ENCODE measurements at places on chromosomes 4 and X.
A peak's percentile ranks its signal among the peaks of the same experiment; 100 is the strongest.

DNA sequence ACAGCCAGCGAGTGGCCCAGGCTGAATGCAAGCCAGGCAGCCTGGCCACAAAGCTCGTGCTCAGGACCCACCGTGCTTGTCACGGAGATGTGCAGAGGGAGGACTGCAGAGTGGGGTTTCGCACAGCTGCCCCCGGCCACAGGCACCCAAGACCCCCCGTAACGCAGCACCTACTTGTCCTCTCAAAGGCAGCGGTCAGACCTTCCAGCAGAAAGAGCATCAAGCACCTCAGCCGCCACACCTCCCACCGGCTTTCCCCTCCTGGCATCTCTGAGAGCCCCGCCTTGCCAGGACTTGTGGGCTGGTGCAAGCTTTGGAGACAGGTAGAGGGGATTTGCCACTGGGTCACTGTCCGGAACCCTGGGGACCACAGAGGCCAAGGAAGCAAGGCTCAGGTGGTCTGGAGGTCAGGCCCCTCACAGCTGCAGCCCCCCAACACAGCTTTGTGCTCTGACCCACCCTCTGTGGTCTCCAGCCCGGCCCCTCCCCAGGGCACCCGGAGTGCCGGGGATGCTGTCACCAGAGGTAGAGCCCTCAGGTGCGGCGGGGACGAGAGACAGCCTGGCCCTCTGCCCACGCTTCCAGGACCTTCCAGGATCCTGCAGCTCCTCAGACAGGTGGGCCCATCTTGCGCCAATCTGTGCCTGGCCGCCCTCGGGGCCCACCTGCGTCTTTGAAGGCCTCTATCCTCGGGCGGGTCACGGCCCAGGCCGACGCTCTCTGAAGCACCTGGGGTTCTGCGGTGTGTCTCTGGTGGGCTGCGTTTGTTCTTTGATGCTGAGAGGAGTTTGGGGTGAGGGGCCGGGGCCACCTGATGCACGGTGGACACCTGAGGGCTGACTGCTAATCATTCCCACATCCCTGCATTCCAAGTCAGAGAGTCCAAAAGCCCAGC lies 34.4 kb upstream of the HMX1 start:
- DNase-seq, result no peak

GRCh38 chr4:139801895-139802294 lies 136.3 kb downstream of the MGST2 start:
- no peak for DNase-seq

GRCh38 chr4:7195546-7196287 lies 3.4 kb downstream of the SORCS2 start:
- DNase-seq, result no peak

- peak; percentile 22 for DNase-seq
Measured at GRCh38 chrX:24245202-24245601, 68.7 kb downstream of the SUPT20HL2 start.

DNA sequence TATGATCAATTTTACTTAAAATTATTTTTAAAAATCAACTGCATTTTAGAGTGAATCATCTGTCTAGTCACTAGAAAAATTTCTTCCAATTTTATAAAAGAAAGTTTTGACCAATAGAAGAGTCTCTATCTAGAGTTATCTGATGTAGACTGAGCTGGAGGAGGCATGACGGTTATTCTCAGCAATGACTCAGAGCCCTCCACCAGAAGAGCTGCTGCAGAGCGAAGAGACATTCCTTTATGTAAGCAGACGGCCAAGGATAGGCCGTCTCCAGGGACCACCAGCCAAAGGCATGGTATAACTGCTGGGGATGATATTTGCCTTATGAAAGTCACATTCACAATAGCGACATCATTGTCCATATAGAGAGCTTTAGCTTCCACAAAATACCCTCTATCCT lies 23.0 kb downstream of the LDB2 start:
- no peak for DNase-seq

- DNase-seq, result no peak
Measured at GRCh38 chr4:138113819-138114400, 128.2 kb downstream of the SLC7A11 start.

DNA sequence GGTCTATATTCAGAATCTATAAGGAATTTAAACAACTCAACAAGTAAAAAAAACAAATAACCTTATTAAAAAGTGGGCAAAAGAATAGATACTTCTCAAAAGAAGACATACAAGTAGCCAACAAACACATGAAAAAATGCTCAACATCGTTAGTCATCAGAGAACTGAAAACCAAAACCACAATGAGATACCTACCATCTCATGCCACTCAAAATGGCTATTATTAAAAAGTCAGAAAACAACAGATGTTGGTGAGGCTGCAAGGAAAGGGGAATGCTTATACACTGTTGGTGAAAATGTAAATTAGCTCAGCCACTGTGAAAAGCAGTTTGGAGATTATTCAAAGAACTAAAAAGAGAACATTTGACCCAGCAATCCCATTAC lies 201.6 kb downstream of the QDPR start:
- no peak for DNase-seq

GRCh38 chr4:41218703-41219102 lies 4.4 kb upstream of the APBB2 start:
- no peak for DNase-seq

- no peak for DNase-seq
Measured at GRCh38 chrX:39638526-39638925, 459.2 kb downstream of the BCOR start.

DNA sequence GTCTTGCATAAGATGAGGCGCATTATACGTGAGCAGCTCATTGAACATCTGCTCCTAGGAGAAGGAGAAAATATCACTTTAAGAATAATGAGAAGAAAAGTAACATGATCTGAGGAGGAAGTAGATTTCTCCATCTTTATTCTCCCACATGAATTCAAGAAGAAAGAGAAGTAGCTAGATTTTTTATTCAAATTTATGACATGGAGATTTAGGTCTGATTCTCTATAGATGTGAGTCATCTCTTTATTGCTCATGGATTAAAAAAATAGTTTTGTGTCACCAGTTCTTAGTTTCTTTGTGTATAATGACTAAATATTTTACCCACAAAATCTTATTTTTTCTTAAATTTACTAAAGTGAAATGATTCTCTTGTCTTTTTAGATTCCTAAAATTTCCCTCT lies 40.4 kb downstream of the HPGDS start:
- DNase-seq, result no peak

GRCh38 chr4:119736559-119736958 lies 108.0 kb upstream of the PDE5A start:
- DNase-seq, result no peak

DNA sequence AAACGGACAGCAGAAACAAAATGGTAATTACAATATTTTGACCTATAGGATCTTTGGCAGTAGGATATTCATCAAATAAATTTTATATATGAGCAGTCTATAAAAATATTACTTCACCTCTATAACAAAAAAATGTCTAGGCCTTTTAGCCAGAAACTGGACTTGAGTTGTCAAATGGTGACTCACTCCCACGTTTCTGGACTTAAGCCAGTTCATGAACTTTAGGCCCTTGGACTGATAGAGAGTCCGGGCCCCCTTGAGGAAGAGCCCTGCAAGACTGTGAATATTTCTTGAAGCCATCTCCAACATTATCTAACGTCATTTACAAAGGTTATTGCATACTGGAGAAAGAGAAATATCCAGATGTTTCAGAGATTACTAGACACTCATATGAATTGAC lies 106.8 kb upstream of the FAM47A start:
- no peak for DNase-seq

DNA sequence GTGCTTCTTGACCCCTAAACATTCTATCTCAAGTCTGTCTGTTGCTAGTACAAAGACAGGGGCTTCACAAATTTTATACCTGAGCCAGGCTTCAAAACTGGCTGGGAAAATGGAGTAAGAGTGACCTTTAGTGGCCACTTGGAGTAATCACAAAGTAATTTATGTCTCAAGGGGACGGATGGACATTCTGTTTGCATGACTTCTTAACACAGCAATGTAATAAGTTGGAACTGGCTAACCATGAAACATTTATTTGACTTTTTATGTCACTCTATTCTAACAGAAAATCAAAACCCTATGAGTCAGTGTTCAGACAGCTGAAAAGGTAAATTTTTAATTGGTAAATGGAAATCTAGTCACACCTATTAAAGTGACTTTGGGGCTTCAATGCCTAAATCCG lies 600.6 kb downstream of the ANKRD50 start:
- no peak for DNase-seq

GRCh38 chrX:26192204-26192603 lies at the start of gene MAGEB6:
Gene MAGEB6, plus strand, starts transcription at chrX:26192440. Its CDS starts 1,407 bp downstream, at chrX:26193847.
- DNase-seq, result no peak

DNA sequence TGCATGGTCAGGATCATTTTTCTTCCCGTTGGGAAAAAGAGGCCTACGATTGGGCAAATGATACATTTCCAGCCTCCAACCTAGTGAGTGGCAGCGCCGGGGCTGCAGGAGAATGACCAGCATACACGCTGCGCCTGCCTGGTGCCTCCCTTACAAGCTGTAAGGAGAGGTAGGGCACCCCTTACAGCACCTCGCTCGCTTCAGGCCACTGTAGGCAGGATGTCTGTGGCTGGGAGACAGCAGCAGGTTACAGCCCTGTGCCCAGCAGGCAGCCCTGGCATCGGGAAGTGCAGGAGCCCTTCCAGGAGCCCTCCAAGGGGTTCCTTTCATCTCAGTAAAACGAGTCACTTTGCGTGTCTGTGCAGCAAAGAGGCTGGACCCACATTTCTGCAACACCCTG lies 88.4 kb downstream of the EVC start:
- DNase-seq, result no peak

GRCh38 chrX:136828830-136829229 lies 48.1 kb upstream of the ARHGEF6 start:
- DNase-seq, result no peak

DNA sequence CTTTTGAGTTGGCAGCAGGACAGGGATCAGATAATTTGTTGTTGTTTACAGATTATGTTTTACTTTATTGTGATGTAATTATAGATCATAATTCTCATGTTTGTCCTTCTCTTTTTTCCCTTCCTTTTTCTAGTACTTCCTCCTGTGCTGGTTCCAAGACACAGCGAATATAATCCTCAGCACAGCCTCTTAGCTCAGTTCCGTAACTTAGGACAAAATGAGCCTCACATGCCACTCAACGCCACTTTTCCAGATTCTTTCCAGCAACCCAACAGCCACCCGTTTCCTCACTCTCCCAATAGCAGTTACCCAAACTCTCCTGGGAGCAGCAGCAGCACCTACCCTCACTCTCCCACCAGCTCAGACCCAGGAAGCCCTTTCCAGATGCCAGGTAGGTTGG lies 58.0 kb downstream of the SMAD1 start:
- no peak for DNase-seq

- peak; percentile 33 for DNase-seq
Measured at GRCh38 chrX:72306851-72307645, 1.3 kb upstream of the CITED1 start.

DNA sequence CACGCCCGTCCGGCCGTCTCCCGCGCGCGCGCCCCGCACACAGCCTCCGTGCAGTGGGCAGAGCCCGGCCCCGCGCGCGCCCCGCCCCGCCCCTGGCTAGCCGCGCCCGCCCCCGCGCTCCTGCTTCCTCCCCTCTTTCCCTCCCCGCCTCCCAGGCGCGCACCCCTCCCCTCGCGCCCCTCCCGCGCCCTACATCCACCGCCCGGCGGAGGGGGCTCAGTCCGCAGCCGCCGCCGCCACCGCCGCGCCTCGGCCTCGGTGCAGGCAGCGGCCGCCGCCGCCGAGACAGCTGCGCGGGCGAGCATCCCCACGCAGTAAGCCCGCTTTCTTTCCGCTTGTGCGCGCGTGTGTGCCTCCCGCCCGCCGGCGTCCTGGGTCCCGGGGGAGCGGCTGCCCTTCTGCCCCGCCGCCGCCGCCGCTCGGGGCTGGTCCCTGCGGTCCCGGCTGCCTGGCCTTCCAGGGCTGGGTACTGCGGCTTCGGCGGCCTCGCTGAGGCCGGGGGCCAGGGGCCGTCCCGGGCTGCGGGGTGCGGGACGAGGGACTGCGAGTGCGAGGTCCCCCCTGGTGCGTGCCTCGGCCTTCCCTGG lies at the start of gene FHL1:
FHL1 (plus strand) TSS at position 219 of the 587 bp plus-strand sequence.
- no peak for DNase-seq

- no peak for DNase-seq
Measured at GRCh38 chr4:109676886-109677285, 26.4 kb downstream of the CASP6 start.

DNA sequence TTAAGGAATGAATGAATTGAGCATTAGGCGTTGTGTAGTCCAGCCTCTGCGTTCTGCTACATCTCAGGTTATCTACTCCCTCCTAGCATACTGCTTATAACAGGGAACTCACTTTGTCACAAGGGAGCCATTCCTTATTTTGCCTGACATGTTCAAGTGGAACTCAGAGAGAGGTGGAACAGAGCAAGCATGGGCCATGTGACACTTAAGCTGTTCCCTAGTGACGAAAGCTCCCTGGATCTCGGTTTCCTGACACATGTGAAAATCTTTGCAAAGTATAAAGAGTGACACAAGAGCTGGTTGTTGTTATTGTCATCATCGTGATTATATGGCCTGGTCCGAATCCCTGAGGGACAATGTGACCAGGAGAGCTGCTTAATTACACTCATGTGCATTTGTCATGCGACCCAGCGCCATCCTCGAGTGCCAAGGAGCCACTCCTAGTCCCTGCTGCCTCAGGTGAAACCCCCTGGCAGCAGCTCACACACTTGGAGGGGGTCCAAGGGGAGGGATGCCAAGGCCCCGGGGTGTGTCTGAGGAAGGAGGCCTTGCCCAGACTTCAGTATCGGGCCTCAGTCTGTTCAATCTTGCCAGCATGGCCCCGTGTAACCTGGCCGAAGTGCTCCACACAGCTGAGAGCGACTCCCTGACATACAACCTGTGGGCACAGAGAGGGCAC lies 98.5 kb upstream of the MAP3K15 start:
- DNase-seq, result no peak

- no peak for DNase-seq
Measured at GRCh38 chr4:105057370-105058105, 89.1 kb upstream of the TET2 start.

DNA sequence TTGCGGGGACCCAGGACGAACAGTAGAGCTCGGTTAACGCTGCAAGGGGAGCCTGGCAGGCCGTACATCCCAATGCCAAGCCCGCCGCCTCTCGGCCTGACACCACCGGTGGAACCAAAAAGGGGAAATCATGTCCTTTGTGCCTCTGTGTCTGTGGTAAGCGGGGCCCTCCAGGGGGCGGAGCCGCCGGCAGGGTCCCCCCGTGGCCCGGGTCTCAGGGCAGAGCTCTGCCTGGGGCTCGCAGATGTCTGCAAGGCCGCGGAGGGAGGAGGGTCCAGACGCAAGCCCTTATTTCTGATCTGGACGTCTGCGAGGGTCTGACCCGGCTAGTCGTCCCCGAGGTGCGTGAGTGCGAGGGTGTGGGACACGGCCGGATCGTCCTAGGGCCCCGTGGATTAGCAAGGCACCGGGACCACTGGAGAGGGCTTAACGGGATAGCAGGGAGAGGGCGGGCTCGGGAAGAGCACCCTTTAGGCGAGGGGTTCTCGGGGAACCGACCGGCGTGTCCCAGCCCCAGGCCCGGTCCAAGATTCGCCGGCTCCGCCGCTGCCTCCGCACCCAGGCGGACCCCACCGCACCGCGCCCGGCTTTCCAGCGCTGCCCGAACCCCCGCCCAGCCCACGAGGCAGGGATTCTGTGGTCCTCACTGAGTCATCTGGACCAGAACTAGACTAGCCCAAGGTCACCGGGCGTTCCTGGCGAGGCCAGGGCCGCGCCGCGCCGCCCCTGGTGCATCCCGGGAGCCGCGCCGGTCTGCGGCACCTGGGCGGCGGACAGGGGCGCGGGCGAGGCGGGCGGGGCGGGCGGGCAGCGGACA lies 863 bp upstream of the FAM193A start:
- DNase-seq, result no peak

- DNase-seq, result no peak
Measured at GRCh38 chr4:56326363-56326762, 60.9 kb downstream of the AASDH start.

GRCh38 chr4:141458501-141458900 lies 177.9 kb upstream of the IL15 start:
- peak; percentile 68 for DNase-seq
